Right hindlimb (tissue), 1 donor: ENCODE measurements at places on chromosomes 3 and 15.

DNA sequence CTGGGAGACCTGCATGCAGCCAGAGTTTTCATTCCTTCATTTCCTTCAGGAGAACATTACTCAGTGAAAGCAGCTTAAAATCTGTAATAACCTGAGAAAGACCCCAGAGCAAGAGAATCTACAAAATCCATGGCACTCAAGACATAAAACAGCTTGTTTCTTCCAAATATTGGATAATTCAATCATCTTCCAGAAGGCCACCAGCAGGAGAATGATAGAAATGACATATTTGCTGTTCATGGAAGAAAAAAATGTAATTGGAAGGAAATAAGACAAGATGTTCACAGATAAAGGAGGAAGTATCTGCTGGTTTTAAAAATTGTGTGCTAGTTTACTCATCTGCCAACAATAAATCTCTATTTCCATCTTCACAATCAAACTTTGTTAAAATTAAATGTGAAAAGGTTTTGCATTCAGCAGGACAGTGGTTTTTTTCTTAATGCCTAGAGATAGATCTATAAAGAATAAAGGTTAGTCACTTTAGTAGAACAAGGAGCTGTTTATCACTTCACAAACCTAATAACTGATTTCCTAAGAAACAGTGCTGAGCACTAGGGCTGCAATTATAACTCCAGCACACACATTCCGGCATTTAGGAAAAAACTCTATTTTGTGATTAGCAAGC lies 530.8 kb downstream of the NSUN3 start:
- no peak for DNase-seq

- no peak for DNase-seq
Measured at GRCh38 chr15:95698230-95698629, 632.3 kb upstream of the NR2F2 start.

DNA sequence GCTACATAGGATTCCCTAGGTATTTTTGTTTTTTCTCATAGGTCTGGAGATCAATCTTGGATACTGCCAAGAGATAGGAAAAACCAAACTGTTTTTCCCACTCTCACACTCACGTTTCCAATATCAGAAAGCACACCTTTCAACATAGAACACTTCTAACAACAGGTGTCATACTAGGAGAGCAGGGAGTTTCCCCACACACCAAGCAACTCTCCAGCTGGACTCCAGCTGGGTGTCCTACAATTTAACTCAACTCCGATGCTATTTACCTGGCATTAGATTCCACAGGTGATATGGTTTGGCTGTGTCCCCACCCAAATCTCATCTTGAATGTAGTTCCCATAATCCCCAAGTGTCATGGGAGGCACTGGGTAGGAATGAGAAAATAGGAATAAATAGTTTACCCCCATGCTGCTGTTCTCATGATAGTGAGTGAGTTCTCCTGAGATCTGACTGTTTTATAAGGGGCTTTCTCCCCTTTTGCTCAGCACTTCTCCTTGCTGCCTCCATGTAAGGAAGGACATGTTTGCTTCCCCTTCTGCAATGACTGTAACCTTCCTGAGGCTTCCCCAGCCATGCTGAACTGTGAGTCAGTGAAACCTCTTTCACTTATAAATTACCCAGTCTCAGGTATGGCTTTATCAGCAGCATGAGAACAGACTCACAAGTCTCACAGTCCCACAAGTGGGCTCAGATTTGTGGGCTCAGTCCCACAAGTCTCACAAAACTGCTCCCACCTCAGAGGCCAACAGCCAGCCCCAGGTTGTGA lies 354.5 kb upstream of the THBS1 start:
- DNase-seq: no peak

DNA sequence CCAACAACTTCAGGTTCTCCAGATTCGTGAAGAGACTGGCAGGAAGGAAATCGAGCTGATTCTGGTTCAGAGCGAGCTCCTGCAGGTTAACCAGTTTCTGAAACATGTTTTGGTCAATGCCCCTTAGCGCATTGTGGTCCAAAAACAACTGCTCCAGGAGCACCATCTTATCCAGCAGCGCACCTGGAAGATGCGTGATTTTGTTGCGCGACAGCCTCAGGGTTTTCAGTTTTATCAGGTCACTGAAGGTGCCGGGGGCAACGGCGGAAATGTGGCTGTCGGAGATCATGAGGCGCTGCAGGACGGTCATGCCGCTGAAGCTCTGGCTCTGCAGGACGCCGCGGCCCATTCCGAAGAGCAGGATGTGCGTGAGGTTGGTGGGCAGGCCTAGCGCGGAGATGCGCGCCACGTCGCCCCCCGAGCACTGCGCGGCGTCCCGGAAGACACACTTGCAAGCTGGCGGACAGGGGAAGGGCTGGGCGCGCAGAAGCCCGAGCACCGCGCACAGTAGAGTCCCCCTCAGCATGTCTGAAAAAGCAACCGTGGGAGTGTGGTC lies 1.2 kb downstream of the GP5 start:
- DNase-seq: no peak

DNA sequence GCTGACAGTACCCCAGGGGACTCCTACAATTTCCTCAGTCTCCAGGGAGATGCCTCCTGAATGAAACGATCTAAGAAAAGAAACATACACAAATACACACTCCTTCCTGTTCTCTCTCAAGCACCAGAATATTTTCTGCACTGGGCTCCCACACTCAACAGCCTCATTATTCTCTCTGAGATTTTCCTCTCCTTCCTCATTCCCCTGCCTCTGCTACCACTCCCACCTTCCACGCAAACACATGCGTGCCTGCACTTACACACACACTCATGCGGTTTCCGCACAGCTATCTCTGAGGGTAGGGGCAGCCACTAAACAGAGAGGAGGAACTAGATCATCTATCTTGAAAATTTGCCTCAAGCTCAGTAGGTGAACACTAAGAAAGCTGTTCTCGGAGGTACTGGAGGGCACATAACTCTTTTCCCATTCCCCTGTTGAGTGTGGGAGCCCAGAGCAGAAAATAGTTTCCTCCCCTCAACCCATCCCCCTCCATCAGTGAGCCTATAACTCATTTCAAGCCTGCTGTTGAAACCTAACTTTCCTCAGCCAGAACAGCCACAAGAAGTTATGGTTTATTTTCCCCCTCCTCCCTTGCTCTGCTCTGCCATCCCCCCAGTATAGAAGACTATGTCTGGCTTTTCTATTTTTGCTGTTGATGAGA lies 30.5 kb upstream of the TIPARP start:
- DNase-seq: no peak

DNA sequence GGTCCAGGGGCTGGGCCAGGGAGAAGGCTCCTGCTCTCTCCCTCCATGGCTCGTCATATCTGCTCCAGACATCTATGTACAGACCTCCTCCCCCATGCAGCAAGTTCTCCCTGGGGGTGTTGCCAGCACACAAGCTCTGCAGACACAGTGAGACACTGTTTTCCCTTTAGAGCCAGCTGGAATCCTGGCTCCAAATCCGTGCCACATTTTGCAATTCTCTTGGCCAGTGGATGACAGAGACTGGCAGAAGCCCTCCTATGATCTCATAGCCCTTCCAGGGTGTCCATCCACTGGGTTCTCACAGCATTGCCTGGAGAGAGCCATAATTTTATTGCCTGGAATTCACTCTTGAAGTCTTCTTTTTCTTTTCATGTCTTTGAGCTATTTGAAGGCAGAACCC lies 203.9 kb downstream of the TLE3 start:
- DNase-seq: peak; percentile 70

DNA sequence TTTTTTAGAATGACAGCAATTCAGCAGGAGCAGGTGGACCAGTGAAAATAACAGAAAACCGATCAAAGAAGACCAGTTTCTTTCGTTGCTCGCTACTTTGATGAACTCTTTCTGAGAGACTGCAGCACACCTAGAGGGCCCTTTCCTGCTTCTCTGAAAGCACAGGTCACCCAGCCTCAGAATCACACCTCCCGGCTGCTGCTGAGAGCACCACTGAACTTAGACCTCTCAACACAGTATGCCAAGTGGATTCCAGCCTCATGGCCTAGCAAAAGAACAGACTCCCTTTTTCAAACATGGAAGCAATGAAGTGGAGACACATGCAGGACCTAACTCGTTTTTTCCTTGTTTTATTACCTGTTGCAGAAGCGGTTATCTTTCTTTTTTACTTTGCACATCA lies 13.9 kb upstream of the APH1B start:
- DNase-seq: no peak

DNA sequence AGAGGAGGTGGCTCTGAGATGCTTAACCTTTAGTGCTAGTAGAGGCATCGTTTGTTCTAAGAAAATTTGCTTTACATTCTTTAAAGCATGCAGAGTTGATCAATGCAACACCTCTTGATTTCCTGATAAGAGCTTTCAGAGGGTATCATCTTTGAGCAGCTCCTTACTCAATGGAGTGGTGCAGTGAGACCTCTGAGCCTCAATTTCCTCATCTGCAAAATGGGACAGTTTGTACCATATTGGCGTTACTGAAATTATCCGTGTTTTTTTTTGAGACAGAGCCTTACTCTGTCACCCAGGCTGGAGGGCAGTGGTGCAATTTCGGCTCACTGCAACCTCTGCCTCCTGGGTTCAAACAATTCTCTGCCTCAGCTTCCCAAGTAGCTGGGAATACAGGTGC lies 1.6 kb upstream of the TMEM42 start:
- DNase-seq: no peak

DNA sequence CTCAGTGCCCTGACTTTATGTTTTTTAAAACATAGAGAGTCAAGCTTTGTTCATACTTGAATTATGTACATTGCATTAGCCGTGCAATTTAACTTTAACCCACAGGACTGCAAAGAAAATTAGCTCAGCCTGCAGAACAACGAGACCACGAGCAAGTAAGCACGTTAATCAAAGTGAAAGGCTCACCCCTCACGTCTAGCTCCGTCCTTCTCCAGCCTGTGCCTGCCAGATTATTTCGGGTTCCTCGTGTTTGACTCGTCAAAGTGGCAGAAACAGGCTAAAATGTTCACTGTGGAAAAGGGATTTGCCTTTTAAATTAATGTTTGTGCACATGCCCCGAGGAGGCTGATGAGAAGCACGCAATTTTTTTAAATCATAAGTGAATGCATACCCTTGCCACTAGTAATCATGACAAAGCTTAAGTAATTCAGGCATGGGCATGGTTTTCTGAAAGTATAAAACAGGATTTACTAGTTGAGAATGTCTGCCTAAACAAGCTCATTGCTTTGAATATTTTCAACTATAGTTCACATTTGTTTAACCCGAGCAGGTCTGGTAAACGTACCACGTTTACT lies 15.3 kb downstream of the ZBTB38 start:
- DNase-seq: no peak

GRCh38 chr3:34268032-34268709 lies 469.7 kb downstream of the PDCD6IP start:
- no peak for DNase-seq

GRCh38 chr15:90871139-90871715 lies 2.8 kb downstream of the FURIN start:
- peak; percentile 60 for DNase-seq

GRCh38 chr3:13227315-13228165 lies 154.3 kb upstream of the IQSEC1 start:
- DNase-seq: no peak

- DNase-seq: no peak
Measured at GRCh38 chr15:53448232-53449015, 311.0 kb downstream of the WDR72 start.

GRCh38 chr3:60752809-60753208 lies 498.4 kb downstream of the FHIT start:
- no peak for DNase-seq

DNA sequence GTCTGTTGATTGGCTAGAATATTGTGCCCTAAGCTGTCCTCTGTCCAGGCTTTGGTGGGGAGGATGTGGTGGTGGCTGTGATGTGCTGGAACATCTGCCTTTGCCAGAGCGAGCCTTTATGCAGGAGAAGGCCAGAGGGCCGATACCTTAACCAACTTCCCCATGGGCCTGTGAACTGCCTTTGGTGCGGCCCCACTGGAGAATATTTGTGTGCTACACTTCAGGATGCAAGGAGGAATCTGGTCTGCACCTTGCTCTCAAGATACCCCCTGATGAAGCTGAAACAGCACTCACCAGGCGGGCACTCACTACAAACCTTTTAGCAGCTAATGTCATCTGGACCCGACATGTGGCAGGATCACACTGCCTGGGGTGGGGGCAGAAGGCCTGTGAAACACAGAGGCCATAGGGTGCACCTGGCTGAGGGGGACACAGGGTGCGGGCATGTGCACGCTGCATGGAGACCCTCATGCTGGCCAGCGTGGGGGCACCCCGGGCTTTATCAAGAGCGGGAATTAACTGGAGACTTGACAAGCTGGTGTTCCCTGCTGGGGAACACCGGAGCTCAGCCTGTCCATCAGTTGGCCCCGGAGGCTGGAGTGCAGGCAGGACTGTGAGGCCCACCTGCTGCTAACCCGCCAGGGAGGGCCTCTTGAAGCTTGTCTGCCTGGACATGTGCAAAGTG lies 16.4 kb downstream of the PRR23E start:
- no peak for DNase-seq

GRCh38 chr3:124823206-124823605 lies 64.0 kb downstream of the ITGB5 start:
- DNase-seq: no peak

GRCh38 chr3:146164971-146165769 lies 4.2 kb upstream of the PLOD2 start:
- no peak for DNase-seq

GRCh38 chr3:124780356-124780755 lies 50.1 kb downstream of the UMPS start:
- peak; percentile 93 for DNase-seq

DNA sequence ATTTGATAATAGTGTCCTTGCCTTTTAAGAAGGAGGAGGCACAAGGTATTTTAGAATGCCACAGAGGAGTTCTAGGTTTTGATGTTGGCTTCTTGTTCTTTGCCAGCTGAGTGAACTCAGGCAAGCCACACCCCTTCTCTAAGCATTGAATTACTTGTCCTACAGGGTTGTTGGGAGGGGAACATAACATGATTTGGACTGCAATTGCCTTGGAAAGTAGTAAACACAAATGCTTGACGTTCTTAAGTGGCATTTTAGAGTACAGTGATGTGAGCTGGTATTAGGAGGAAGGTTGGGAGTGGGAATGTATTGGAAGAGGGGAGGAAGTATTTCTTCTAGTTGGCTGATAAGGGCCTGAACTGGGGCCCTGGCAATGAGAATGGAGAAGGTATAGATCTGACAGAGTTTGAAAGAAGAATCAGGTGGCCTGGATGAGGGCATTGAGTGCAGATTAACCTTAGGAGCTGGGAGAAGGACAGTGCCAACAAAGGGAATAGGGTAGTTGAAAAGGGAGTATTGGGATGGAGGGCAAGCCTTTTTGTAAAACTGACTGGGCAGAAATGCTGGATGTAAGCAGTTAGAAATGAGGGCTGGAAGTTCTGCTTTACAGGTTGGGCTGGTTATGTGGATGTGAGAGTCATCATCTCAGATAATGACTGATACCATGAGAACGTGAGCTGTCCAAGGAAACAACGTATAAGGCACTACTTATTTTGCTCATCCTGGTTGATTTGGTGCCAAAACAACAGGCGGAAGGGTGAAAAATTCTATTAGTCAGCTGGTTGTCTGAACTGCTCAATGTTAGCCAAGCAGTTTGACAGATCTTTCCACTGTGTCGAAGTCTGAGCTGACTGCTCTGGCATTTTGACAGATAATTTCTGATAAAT lies 16.7 kb downstream of the KAT2B start:
- no peak for DNase-seq
